Inflammatory macrophage treated with lipopolysaccharide for 4 hours (primary cell): ENCODE measurements at places on chromosomes 13 and 19.

- peak; percentile 88 for DNase-seq
Observed at GRCh38 chr19:43673637-43674036, 3.7 kb upstream of the PLAUR start.

DNA sequence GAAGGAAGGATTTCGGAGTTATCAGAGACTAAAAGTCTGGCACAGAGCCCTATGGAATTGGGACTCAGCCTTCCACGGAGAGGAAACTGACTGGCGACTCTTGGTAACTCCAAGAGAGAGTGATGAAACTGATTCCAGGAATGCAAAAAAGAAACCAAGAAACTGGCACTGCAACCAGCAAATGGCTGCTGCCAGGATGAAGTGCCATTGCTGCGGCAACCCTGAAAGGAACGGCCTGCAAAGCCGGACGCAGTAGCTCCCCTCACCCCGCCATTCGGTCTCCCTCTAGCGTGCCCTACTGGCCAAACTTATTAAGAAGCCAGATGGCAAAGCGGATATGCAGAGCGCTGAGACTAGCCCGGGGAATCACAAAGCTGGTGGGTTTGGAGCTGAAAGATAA is 236.0 kb downstream of the PCDH9 start:
- peak; percentile 33 for DNase-seq

GRCh38 chr19:6734096-6734696 is 3.2 kb downstream of the GPR108 start:
- no peak for DNase-seq

DNA sequence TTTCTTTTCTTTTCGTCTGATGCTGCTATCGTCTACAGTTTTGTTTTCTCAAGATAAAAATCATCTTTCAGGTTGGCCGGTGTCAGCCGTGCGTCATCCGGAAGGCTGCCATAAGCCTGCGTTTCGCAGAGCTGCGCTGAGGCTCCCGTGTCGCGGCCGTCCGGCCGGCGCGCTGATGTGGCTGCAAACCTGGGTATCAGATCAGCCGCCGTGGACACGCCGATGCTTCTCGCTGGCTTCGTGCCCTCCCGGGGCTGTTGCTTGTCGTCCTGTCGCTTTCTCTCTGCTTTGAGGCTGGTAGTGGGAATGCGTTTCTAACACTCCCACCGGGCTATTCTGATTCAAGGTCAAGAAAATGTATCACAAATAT is 45.9 kb upstream of the TFDP1 start:
- no peak for DNase-seq

DNA sequence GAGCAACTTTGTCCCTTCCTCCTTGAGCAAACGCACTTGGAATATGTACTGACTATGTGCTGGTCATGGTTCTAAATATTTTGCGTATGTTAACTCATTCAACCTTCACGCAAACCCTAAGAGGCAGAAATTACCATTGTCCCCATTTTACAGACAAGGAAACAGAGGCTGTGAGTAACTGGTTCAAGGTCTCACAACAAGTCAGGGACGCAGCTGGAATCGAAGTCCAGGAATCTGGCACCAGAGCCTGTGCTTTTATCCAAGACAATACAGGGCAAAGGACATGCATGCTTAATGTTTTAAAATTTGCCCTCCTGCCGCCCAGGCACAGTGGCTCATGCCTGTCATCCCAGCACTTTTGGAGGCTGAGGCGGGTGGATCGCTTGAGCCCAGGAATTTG is 5.1 kb downstream of the FXYD5 start:
- no peak for DNase-seq

- no peak for DNase-seq
Observed at GRCh38 chr13:94198681-94199080, 280.8 kb downstream of the DCT start.

DNA sequence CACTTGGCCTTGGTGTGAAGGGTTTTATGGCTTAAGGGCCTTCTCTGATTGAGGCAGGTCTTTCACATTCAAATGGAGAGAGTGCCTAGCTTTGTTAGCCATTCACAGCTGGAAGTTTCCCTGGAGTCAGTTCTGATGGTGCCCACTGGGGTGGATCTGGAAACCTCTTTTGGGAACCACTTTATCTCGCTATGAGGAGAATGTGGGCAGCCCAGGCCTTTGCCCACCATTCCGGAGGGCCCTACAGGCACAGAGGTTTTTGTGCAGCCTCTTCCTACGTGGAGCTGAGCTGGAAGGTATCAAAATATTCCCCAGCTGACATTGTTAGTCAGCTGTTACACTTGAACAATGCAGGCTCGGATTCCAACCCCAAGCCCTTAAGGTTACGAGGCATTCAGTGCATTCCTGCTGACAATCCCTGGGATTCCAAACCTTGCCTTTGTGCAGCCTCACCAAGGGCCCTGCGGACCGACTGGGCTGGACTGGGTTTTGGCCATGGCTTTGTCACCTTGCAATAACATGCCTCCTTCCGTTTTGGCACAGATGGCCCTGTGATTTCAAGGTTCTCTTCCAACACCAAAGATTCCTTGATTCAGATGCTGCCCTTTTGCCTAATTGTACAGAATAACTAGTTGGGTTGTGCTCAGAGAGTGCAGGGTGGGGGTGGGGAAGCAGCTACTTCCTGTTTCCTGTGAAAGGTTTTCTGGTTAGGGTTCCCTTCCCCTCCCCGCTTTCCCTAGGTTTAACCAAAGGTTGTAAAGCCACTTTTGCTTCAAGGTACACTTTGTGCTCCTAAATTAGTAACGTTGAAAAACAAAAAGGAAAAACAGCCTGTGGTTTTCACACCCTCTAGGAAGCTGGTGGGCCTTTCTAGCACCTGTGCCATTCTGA is 27.0 kb downstream of the SAE1 start:
- DNase-seq: peak; percentile 26

GRCh38 chr13:40342901-40343300 is 323.5 kb downstream of the FOXO1 start:
- no peak for DNase-seq

GRCh38 chr19:17648786-17649185 is 39.4 kb downstream of the UNC13A start:
- DNase-seq: no peak

GRCh38 chr19:39413272-39413910 is 922 bp downstream of the PLEKHG2 start:
- DNase-seq: no peak

GRCh38 chr13:79258489-79258888 is 147.6 kb downstream of the RBM26 start:
- no peak for DNase-seq

GRCh38 chr13:93727211-93728141 is 500.9 kb downstream of the GPC6 start:
- no peak for DNase-seq

- DNase-seq: no peak
Observed at GRCh38 chr13:41609828-41610227, 152.5 kb downstream of the RGCC start.

DNA sequence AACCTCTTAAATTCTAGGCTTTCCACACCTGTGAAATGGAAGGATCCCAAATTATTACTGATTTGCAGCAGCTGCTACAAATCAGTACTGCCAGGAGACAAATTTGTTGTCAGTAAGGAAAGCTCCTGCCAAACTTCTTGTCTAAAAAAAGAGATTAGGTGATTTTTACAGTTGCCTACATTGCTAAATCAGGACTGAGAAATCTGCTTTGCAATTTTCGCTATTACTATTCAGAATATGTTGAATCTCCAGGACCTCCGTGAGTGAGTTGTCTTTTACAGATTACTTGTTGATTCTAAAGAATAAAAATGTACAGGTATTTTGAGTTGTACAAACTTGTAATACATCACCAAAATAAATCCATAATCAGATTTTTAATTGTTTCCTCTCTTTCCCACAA is 1815.9 kb downstream of the PCDH9 start:
- no peak for DNase-seq

DNA sequence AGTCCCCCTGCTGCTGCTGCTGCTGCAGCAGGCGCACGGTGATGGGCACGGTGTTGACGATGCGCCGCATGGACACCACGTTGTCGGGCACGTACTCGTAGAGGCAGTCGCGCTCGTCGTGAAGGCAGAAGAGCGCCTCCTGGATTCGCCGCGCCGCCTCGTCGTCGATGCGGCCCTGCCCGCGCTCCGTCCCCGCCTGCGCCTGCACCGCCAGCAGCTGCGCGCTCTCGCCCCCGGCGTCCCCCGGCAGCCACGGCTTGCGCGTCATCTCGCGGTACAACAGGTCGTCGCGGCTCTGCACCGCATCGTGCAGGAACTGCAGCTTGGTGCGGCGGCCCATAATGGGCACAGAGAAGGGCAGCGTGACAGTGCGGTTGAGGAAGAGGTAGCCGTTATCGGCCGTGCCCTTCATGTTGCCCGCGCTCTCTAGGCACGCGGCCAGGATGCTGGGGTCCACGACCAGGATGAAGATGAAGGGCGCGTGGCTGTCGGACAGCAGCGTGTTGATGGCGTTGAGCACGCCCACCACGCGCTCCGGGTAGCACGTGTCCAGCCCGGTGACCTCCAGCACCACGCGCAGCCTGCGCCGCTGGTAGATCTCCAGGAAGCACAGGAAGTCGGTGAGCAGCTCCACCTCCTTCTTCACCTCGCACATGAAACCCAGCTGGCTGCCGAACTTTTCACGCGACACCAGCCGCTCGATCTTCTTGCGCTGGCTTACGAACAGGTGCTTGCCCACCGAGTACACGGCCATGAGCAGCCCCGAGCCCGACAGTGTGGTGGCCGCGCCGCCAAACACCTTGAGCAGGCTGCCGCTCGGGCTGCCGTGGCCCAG is 8.1 kb downstream of the NKPD1 start:
- peak; percentile 28 for DNase-seq

DNA sequence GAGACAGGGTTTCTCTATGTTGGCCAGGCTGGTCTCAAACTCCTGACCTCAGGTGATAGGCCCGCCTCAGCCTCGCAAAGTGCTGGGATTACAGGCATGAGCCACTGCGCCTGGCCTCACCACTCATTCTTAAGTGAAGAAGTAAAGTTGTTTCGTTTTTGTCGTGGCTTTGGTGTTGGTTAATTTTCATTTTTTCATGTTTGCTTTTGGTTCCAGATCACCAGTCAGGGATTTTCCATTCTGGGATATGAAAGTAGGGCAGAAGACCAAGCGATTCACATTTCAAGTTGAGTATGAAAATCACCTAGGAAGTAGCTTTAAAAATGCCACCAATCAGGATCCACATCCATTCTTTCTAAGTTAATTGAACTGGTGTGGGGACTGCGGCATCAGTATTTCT is 289.9 kb downstream of the DIAPH3 start:
- DNase-seq: no peak

DNA sequence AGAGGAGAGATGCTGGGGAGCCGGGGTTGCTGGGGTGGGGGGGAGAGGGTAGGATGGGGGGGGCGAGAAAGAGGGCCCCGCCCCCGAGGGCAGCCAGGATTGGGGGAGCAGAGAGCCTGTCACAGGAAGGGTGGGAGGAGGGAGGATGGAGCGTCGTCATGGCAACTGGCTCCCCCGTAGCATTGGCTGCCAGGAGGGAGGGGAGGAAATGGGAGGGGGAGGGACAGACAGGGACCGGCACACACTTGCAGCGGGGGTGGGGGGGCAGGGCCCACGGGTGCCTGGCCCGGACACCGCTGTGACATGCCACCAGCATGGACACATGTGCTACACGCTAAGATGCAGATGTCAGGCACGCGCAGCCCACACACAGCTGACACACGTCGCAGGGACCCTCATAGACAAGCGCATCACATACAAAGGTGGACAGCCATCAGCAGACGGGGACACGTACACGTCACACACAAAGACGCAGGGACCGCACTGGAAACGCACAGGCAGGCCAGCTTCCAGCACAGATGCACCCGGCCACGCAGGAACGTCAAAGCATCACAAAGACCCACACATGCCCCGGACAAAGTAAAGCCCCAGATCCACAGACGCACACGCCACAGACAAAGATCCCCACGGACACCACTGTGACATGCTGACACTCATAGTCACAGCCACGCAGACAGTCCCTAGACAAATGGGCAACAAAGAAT is at the start of gene LMTK3:
TSS of gene LMTK3 (minus strand) at position 36 of the 704 bp plus-strand sequence. CDS start 259 bp downstream, outside the sequence.
- no peak for DNase-seq

GRCh38 chr13:24995225-24995804 is 100.6 kb upstream of the PABPC3 start:
- peak; percentile 80 for DNase-seq

DNA sequence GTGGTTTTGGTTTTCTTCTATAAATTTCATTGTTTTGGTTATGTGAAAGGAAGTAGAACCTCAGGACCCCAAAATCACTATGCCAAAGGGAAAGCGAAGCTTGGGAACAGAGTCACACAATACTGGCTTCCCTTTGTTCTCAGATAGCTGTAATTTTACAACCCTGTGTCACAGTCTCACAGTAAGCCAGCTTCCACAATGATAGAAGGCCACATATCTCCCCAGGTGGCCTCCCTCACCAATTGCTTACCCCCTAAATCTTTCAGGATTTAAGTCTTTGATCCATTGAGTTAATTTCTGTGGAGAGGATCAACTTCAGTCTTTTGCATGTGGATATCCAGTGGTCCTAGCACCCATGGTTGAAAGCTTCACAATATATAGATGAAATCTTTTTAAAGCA is 58.7 kb downstream of the SLC15A1 start:
- no peak for DNase-seq

- no peak for DNase-seq
Observed at GRCh38 chr13:22286338-22286737, 615.5 kb downstream of the FGF9 start.

- no peak for DNase-seq
Observed at GRCh38 chr19:17312189-17313113, 3.1 kb downstream of the DDA1 start.

- DNase-seq: no peak
Observed at GRCh38 chr13:30882996-30883766, 22.9 kb upstream of the MEDAG start.

DNA sequence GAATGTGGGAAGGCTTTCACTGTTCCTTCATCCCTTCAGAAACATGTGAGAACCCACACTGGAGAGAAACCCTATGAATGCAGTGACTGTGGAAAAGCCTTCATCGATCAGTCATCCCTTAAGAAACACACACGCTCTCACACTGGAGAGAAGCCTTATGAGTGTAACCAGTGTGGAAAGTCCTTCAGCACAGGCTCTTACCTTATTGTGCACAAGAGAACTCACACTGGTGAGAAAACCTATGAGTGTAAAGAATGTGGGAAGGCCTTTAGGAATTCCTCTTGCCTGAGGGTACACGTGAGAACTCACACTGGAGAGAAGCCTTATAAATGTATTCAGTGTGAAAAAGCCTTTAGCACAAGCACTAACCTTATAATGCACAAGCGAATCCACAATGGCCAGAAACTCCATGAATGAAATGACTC is 18.6 kb downstream of the ZNF177 start:
- no peak for DNase-seq

DNA sequence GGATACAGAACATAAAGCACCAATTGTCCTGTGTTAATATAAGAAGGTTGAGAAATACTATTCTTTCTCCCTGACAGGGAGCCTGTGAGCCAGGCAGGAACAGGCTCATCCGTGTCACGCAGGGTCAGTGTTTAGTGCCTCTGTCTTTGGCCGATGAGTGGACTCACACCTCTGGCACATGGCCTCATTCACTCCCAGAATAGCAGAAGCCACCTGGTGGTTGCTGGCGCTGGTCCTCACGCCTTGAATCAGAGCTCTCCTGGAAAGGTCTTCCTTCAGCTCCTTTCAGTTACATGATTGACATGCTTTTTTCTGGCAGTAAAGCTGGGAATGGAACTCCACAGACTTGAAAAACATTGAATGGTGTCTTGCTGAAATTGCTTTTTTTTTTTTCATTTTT is 28.1 kb upstream of the SIAH3 start:
- no peak for DNase-seq

GRCh38 chr19:42075364-42075615 is 676 bp upstream of the ZNF574 start:
- DNase-seq: peak; percentile 27

- DNase-seq: peak; percentile 69
Observed at GRCh38 chr13:95137096-95137495, 164.2 kb downstream of the ABCC4 start.
